ENCODE measurements at places on chromosomes 4 and X.

- H3K27ac ChIP-seq, result no peak overlapping the region
- no peaks in the 10 kb centered on the region for H3K27me3 ChIP-seq
- DNase-seq, result no peak
- H3K36me3 ChIP-seq, result no peaks in the 10 kb centered on the region
- H3K4me3 ChIP-seq, result no peak overlapping the region
Observed at GRCh38 chr4:151702256-151702655, 58.6 kb downstream of the GATB start.

GRCh38 chrX:69493766-69494165 is 10.4 kb upstream of the NALF2 start:
- no peak for DNase-seq
- no peak overlapping the region for H3K27ac ChIP-seq
- H3K4me1 ChIP-seq, result no peaks in the 10 kb centered on the region
- H3K27me3 ChIP-seq, result no peaks in the 10 kb centered on the region
- no peaks in the 10 kb centered on the region for H3K36me3 ChIP-seq

DNA sequence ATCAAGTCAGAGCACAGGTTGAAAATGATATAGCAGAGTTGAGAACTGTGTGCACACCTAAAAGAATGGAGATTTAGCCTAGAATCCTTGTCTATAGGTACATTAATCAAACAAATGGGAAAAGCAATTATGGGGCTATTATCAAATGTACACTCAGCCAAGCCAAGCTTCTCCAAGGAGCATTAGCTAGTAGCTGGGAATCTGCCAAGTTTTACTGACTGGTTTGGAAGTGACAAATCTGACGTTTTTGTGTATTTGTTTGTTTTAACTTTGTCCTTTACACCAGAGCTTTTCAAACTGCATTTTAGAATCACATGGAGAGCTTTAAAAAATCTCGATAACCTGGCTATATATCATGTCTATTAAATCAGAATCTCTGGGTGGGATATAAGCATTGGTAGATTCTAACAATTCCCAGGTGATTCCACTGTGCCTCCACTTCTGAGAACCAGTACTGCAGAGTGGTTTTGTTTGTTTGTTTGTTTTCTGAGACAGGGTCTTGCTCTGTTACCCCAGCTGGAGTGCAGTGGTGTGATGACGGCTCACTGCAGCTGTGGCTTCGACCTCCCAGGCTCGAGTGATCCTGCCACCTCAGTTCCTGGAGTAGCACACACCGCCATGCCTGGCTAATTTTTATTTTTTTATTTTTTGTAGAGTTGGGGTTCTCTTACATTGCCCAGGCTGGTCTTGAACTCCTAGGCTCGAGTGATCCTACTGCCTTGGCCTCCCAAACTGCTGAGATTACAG is 279.8 kb downstream of the UNC5C start:
- no peak overlapping the region for H3K4me3 ChIP-seq
- no peak overlapping the region for H3K27ac ChIP-seq
- no peaks in the 10 kb centered on the region for H3K4me1 ChIP-seq
- H3K36me3 ChIP-seq, result no peaks in the 10 kb centered on the region
- DNase-seq, result no peak
- no peaks in the 10 kb centered on the region for H3K27me3 ChIP-seq

DNA sequence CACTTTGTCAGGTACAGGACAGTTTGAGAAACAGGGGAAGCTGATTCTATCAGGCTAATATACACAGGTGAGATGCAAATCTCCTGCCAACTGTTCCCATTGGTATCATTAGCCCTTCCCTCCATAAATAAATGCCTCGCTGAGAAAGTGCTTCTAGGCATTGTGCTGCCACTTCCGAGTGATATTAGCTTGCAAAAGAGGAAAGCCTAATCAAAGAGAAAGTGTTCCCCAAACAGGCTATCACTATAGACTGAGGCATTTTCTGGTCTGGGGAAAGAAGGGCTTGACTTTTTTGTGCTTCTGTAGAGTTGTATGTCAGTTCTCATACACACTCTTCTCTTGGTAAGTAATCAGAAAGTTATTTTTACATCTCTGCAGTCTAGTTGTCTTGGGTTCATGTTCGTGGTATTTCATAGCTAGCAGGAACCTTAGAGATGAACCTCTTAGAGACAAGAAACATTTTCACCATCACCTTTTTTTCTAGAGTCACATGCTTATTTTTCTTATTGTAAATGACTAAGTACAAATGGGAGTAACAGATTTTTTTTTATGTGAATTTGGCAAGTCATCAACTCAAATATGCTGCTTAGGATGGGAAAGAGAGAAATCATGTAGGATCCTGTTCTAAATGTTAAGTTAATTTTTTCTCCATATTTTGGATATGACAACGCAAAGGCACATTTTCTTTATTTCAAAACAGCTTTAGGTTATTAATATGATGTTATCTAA is 1009.8 kb downstream of the ADGRL3 start:
- no peaks in the 10 kb centered on the region for H3K27me3 ChIP-seq
- no peak overlapping the region for H3K4me3 ChIP-seq
- H3K4me1 ChIP-seq, result no peaks in the 10 kb centered on the region
- H3K27ac ChIP-seq, result no peak overlapping the region
- no peak for DNase-seq

DNA sequence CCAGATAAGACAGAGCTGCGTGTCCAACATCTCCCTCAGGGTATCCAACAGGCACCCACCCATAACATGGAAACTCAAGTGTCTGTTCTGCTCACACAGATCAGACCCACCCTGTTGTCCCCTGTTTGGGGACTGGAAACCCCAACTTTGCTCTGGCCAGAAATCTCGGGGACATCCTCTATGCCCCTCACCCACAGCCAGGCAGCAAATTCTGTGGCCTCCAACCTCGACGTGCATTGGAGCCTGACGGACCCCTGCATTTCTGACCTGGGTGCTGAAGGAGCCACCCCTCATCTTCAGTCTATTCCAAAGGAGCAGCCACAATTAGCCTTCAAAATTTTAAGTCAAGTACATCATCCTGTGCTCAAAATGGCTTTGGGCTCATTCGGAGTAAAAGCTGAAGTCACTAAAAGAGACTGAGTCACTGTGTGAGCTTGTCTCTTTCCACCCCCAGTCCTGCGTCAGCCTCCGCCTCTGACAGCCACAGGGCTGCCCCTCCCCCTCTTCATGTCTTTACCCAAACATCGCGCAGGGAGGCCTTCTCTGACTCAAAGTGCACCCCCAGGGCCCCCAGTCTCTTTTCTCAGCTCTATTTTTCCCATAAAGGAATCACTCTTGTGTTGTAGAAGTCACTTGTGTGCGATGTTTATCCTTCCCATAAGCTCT is 24.4 kb upstream of the PDE6B start:
- DNase-seq, result peak; percentile 54
- H3K27ac ChIP-seq, result no peak overlapping the region
- no peaks in the 10 kb centered on the region for H3K27me3 ChIP-seq

GRCh38 chr4:17786567-17786966 is 5.1 kb upstream of the FAM184B start:
- H3K4me1 ChIP-seq, result peaks cover 4% of the 10 kb centered on the region
- no peaks in the 10 kb centered on the region for H3K27me3 ChIP-seq
- DNase-seq, result no peak
- H3K36me3 ChIP-seq, result peaks cover 3% of the 10 kb centered on the region
- no peak overlapping the region for H3K4me3 ChIP-seq
- no peak overlapping the region for H3K27ac ChIP-seq

- H3K27me3 ChIP-seq, result no peaks in the 10 kb centered on the region
- no peak for DNase-seq
- peak overlapping the region; percentile 66 for H3K27ac ChIP-seq
- peaks cover 8% of the 10 kb centered on the region for H3K4me1 ChIP-seq
- H3K4me3 ChIP-seq, result no peak overlapping the region
Observed at GRCh38 chr4:6633091-6633906, 7.2 kb upstream of the MRFAP1 start.

- H3K27me3 ChIP-seq, result no peaks in the 10 kb centered on the region
- no peaks in the 10 kb centered on the region for H3K36me3 ChIP-seq
- no peak overlapping the region for H3K4me3 ChIP-seq
- no peak for DNase-seq
Observed at GRCh38 chr4:138978028-138978585, 37.5 kb upstream of the NOCT start.

DNA sequence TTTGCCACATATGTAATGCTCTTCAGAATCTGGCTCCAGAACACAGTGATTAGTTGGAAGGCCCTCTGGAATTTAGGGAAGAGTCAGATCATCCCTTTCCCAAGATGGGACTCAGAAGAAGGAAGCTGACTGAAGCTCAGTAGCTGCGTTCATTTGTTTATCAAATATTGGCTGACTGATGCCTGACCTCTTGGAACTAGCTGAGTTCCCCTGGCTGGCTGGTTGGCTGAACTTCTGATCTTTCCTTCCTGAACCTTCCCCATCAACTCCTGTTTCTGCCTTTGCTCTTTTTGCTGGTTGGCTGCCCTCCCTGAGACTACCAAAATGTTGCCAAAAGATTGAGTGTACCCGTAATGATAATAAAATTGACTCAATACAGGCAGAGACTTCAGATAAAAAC is 866.5 kb upstream of the INTU start:
- H3K27me3 ChIP-seq, result no peaks in the 10 kb centered on the region
- H3K27ac ChIP-seq, result no peak overlapping the region
- H3K4me1 ChIP-seq, result no peaks in the 10 kb centered on the region
- no peak for DNase-seq
- no peaks in the 10 kb centered on the region for H3K36me3 ChIP-seq

GRCh38 chrX:17860811-17861488 is at the start of gene RAI2:
RAI2 (minus strand) TSS chrX:17861298; CDS start chrX:17802010, 59,288 bp downstream.
- DNase-seq, result peak; percentile 89
- no peaks in the 10 kb centered on the region for H3K36me3 ChIP-seq

GRCh38 chr4:54643958-54644751 is 13.6 kb upstream of the KIT start:
- H3K27me3 ChIP-seq, result no peaks in the 10 kb centered on the region
- H3K4me1 ChIP-seq, result no peaks in the 10 kb centered on the region
- no peaks in the 10 kb centered on the region for H3K36me3 ChIP-seq
- H3K27ac ChIP-seq, result no peak overlapping the region

DNA sequence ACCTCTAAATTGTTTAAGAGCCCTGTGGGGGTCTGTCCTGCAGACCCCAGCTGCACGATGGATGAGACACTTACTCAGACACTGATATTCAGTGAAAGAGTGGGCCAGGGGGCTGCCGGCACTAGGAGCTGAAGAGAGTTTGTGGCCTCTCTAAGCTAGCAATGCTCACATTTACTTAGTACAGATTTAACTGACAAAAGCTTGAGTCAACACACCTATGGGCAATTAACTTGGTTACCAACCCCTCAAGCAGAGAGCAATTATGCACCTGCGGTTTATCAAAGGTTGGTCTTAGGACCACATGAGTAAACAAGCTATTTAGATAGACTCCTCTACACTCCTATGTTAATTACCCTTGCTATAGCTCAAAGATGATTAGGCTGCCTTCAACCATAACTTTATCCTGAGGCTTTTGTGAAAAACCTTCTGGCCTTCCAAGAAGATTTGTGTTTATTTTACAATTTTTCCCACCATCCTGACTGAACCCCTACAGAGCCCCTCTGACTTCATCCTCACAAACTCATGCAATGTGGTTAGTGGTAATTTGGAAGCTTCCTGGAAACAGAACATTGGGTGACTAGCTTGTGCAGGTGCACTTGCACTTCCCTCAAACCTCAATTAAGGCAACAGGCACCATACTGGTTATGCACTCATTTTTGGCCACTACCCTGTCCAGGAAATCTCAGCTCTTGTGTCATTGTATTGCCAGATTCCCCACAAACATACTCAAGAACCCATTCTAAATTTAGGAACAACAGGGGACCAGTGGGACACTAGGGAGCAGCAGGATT is 234.4 kb upstream of the ITM2A start:
- DNase-seq, result no peak
- no peaks in the 10 kb centered on the region for H3K27me3 ChIP-seq

DNA sequence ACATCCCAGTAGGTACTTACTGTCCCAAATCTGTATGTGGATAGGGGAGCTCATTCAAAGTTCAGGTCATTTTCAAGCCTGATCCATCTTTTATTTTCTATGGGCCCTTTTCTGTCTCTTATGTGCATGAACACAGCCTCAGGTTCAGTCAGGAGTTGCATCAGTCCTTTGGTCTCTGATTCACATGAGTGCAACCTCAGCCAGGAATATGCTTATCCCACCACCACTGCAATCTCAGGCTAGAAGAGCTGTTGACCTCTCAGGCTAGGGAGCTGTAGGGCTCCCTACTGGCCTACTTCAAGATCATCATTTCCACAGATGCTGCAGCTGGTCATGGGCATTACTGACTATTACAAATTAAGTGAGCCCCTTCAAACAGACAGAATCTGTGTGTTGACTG is 27.2 kb downstream of the AASDH start:
- H3K27ac ChIP-seq, result no peak overlapping the region
- no peak for DNase-seq
- no peaks in the 10 kb centered on the region for H3K27me3 ChIP-seq
- no peaks in the 10 kb centered on the region for H3K4me1 ChIP-seq
- peaks cover 2% of the 10 kb centered on the region for H3K36me3 ChIP-seq
- H3K4me3 ChIP-seq, result no peak overlapping the region

DNA sequence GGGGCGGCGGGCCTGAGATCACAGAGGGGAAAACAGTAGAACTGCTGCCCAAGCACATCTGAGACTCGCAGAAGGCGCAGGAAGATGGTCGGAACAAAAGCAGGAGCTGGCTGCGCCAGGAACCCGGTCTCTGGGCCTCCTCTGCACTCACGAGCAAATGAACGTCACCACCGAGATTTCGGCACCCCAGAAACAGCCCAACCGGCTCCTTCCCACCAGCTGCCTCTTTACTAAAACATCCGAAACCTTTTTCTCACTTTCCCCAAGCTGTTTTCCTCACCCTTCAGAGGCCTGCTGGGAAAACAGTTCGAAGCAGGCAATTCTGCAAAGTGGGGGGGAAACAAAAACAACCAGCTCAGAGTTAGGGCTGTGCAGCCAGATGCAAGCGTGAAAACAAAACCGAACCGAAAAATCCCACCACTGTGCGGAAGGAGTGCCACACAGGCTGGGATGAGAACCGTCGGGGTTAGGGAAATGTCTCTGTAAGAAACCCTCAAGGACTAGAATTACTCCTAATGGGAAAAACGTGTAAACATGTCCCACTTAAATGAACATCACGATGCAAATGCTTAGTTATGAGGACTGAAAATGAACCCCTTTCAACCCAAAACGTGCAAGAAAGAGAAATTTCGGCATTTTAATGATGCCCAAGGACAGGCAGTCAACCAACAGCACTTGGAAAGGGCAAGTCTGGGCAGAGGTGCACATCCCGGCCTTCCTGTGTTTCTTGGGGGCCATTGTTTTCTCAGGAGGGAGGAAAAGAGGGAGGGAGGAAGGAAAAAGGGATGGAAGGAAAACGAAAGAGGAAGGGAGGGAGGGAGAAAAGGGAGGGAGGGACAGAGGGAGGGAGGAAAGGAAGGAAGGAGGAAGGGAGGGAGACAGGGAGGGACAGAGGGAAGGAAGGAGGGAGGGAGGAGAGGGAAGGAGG is 15.8 kb downstream of the DHRSX start:
- peaks cover 19% of the 10 kb centered on the region for H3K4me1 ChIP-seq
- no peaks in the 10 kb centered on the region for H3K27me3 ChIP-seq
- no peak for DNase-seq

- H3K4me3 ChIP-seq, result no peak overlapping the region
- no peak for DNase-seq
- H3K27ac ChIP-seq, result no peak overlapping the region
- no peaks in the 10 kb centered on the region for H3K36me3 ChIP-seq
Observed at GRCh38 chr4:38516190-38516589, 147.8 kb upstream of the KLF3 start.
